ENCODE measurements at places on chromosomes 7 and 10.

GRCh38 chr7:70728872-70729552 lies 402.9 kb upstream of the GALNT17 start:
- no peak for DNase-seq

DNA sequence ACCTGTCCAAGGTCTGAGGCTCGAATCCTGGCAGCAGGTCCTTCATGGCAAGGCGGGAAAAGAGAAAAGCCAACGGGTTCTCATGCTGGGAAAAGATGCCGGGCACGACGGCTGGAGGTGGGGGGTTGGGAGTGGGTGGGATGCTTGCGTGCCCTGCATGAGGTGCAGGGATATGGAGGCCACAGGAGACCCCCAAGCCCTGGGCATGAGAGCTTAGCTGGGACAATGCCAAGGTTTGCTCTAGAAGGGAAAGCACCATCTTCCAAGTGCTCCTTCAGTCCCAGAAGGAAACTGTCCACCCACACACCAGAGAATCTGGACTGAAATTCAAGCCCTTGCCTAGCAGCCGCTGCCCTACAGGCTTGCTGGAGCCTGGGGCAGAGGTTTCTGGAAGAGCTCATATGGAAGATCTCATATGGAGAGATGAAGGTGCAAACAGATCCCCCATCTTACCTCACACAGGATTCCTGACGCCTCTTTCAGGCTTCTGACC lies 64.3 kb downstream of the ZRANB1 start:
- no peak for DNase-seq

DNA sequence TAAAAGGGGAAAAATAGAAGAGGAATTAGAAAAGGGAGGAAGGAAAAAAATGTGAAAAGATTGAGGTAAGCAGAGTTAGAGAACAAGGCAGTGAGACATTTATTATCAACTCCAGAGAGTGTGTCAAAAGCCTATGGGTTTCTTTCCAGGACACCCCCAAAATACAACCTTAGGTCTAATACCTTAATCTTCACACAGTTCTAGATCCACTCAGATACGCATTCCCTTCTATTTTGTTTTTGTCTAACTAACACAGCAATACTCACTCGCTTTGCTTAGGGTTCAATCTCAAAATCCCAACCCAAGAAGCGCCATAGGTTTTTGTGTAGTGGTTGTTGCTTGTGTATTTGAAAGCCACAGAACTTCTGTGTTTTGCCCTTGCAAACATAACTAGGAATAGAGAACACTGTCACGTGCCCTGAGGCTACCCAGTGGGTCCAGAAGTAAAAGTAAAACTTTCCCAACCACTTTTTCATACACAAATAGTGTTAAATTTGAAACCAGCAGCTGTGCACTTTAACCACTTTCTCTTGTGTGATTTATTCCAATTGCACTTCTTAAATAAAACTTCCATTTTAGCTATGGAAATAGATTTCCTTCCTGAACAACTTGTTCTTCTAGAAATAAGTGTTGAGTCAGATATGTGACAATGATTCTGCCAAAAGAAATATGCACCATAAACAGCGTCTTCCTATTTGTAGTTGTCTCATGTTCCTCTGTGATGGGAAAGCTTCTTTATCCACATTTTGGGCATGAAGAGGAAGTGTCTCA lies 414.7 kb upstream of the GHITM start:
- DNase-seq: no peak

- DNase-seq: no peak
Measured at GRCh38 chr10:51145375-51145774, 71.1 kb downstream of the PRKG1 start.

- no peak for DNase-seq
Measured at GRCh38 chr7:117837841-117838240, 35.4 kb downstream of the CTTNBP2 start.

DNA sequence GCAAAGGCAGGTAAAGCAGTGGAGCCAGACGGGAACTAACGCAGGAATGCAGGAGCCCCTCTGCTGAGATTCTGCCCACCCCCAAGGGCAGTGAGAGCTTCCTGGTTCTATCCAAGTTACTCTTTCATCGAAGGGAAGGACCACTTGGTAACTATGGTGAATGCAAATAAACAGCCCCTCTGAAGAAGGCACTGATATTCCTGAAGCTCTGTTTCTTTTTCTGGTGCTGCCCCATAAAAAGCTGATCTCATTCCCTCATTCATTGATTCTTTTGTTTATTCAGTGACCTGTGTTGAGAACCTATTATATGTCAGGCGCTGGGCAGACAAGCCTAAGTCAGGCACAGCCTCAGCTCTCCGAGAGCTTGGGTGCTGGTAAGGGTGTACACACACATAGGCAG lies 217.3 kb downstream of the SNX10 start:
- DNase-seq: no peak

Measured in RPMI8226 (cell line).